Mammary epithelial cell (primary cell): ENCODE measurements at places on chromosomes 7 and 10. TPM values are rescaled to one million over a fixed set of nuclear protein-coding genes. Genes with fewer than 3 reads are reported as not detected.

HYCC1 gene
- 40.1 TPM for polyA plus RNA-seq

OPN4 gene
- not detected for polyA plus RNA-seq

NXPH1 gene
- not detected for polyA plus RNA-seq

OGDHL gene
- 0.53 TPM for polyA plus RNA-seq

TAC1 gene
- not detected for polyA plus RNA-seq

MNX1 gene
- 0.10 TPM for polyA plus RNA-seq

FAM149B1 gene
- 16.2 TPM for polyA plus RNA-seq

GPR26 gene
- polyA plus RNA-seq, result not detected

PON1 gene
- not detected for polyA plus RNA-seq

C7orf57 gene
- 1.1 TPM for polyA plus RNA-seq

FZD8 gene
- 9.4 TPM for polyA plus RNA-seq

ATG9B gene
- polyA plus RNA-seq, result 0.14 TPM
